CD4-positive, alpha-beta T cell treated with Interferon alpha-2 for 1 hour (primary cell): ENCODE measurements at places on chromosomes 3 and 15.

GRCh38 chr3:136134091-136134490 is 62.0 kb downstream of the MSL2 start:
- no peak for DNase-seq

- no peak for DNase-seq
Observed at GRCh38 chr3:177488740-177489139, 291.5 kb upstream of the TBL1XR1 start.

DNA sequence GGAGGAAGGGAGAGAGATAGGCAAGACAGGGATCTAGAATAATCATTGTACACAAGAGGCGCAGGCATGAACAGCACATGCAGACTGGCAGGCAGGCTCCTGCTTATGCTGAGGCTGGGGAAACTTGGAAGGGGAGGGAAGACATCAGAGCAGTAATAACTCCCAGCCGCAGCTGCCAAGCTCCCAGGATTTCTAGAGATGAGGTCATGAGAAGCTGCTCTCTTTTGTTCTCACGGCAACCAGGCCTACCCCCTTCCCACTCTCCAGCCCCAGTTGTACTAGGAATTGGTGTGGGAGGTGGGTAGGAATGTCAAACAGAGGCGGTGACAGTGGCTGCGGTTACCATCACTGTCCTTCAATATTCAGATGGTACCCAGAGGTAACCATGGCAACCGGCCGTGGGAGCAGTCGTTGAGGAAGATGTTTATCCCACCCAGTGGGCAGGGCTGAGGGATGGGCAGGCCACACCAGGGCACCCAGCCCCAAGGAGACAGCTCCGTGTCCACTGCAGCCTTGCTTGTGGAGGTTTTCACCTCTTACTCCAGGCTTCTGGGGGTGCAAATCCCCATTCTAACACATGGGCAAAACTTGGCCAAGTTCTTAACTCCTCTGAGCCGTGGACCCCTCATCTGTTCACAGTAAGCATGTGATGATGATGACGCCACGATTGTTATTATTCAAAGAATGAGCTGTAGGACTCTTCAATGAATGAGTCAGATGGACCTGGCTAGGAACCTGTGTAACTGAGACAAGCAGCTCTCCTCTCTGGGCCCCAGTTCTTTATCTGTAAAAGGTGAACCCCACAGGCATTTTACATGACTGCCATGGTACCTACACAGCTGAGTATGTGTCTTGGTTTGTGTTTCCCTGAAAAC is 360.8 kb upstream of the PROK2 start:
- no peak for DNase-seq

- DNase-seq = no peak
Observed at GRCh38 chr3:192303235-192303634, 424.1 kb downstream of the FGF12 start.

DNA sequence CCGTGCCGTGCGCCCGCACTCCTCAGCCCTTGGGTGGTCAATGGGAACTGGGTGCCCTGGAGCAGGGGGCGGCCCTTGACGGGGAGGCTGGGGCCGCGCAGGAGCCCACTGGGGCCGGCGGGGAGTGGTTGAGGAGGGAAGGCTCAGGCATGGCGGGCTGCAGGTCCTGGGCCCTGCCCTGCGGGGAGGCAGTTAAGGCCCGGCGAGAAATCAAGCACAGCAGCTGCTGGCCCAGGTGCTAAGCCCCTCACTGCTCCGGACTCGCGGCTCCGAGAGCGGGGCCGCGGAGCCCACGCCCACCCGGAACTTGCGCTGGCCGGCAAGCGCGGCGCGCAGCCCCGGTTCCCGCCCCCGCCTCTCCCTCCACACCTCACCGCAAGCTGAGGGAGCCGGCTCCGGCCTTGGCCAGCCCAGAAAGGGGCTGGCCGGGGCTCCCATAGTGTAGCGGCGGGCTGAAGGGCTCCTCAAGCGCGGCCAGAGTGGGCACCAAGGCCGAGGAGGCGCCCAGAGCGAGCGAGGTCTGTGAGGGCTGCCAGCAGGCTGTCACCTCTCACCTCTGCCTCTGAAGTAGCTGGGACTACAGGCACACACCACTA is 7.8 kb downstream of the GP9 start:
- no peak for DNase-seq

GRCh38 chr3:87161851-87162250 is 65.3 kb upstream of the CHMP2B start:
- no peak for DNase-seq

- no peak for DNase-seq
Observed at GRCh38 chr3:173730391-173730790, 332.8 kb downstream of the NLGN1 start.

DNA sequence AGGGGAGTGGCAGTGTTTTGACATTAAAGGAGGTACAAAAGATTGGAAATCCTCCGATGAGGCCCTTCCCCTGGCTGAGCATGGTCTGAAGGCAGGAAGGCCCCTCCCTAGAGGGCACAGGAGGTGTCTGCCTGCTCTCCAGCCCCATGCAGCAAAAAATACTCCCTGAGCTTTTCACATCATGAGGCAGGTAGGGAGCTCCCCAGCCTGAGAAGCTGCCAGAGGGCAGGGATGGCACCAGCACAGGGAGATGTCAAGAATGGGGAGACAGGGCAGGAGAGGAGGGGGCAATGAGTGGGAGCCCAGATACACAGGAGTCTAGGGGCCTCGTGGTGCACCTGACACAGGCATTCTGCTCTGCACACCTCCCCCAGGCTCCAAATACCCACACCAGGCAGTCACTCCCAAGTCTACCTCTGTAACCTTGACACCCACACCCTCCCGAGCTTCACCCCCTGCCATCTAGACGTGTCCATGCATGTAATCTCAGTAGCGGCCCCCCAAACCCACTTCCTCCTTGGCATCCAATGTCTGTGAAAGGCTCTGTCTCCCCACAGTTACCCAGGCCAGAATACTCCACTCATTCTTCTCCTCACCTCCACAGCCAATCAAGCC is 22.9 kb downstream of the GRAMD2A start:
- DNase-seq = no peak

DNA sequence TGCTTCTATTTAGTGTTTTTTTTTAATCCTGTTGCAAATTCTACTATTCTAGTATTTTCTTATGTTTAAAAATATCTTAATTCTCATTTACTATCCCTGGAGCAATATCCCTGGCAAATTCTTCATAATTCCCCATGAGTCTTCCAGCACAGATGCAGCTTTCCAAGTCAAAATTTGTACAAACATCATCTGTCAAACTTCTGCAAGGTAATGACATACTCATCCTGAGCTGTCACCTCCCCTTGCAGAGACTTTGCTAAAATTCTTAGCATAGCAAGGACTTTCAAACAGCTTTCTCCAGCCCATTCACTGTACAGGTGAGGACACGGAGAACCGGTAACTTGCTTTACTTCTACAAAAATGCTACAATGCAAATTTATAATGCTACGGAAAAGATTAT is 28.6 kb upstream of the VGLL4 start:
- DNase-seq = no peak

DNA sequence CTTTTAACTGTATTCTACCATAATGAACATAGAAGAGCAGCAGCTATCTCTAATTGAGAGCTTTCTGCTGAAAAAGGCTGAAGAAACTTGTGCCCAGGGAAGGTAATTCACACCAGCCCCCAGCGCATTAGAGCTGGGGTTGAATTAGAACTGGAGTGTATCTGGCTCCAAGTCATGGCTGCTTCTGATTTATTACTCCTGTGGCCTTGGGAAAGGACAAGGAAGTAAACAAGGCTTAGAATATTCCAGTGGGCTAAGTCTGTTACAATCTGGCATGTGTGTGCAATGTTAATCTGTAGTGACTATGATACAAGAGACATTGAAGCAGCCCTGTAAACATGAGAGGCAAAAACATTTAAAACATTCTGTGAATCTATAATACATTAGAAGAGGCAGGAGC is 18.1 kb downstream of the CPA3 start:
- DNase-seq = no peak

DNA sequence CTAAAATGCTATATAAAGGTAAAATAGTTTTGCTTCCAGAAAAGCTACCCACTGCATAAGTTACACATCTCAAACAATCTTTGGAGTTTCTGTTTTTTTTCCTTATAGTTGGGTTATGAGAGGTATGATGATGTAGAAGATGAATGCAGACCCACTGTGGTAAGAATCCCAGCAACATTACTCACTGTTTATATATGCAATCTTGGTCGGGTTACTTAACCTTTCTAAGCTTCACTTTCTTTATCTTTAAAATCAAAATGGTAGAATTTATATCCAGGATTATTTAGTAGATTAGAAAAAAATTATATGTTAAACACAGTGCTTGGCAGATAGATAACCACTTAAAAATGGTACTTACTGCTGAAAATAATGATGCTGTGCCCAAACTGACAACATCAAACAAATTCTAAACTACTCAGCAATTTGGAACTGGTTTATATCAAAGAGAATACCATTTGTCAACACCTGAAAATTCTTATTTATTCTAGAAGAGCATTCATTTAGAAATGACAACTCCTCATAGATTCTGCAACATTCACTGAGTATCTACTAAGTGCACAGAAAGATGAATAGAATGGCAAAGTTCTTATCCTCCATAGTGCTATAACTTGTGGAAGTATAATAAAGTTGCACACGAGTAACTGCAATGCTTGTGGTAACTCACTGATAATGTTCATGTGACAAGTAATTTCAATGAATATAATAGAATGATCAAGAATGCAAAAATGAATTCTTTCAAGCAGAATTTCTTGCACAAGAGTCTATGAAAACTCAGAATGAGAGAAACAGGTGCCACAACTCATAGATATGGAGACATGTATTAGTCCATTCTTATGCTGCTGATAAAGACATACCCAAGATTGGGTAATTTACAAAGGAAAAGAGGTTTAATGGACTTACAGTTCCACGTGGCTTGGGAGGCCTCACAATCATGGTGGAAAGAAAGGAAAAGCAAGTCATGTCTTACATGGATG is 129.0 kb upstream of the SLC7A14 start:
- DNase-seq = no peak

DNA sequence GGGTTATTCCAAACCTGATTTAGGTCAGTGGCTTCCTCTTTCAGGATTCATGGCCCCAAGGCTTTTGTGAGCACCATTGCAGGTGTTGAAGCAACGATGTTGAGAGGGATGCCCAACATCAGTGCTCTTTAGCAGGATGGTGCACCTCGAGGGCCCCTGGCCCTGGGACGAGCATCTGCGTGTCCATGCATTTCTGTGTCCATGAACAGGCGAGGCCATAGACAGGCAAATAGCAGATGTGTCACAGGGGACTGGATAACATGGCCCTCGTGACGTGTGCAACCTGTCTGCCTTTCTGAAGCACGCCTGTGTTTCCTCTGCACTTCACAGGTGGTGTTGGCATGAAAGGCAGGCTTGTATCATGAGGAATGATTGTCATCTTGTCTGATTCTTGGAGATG is 132.3 kb downstream of the SNRPN start:
- DNase-seq = no peak

DNA sequence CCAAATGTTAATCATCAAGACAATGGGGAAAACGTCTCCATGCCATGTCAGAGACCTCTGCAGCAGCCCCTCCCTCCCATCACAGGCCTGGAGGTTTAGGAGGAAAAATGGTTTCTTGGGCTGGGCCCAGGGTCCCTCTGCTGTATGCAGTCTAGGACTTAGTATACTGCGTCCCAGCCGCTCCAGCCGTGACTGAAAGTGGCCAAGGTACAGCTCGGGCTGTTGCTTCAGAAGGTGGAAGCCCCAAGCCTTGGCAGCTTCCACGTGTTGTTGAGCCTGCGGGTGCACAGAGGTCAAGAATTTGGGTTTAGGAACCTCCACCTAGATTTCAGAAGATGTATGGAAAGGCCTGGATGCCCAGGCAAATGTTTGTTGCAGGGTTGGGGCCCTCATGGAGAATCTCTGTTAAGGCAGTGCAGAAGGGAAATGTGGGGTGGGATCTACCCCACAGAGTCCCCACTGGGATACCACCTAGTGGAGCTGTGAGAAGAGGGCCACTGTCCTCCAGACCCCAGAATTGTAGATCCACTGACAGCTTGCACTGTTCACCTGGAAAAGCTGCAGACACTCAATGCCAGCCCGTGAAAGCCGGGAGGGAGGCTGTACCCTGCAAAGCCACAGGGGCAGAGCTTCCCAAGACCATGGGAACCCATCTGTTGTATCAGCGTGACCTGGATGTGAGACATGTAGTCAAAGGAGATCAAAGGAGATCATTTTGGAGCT is 25.0 kb downstream of the NECTIN3 start:
- no peak for DNase-seq

- DNase-seq = no peak
Observed at GRCh38 chr3:139619484-139619883, 58.3 kb downstream of the NMNAT3 start.

DNA sequence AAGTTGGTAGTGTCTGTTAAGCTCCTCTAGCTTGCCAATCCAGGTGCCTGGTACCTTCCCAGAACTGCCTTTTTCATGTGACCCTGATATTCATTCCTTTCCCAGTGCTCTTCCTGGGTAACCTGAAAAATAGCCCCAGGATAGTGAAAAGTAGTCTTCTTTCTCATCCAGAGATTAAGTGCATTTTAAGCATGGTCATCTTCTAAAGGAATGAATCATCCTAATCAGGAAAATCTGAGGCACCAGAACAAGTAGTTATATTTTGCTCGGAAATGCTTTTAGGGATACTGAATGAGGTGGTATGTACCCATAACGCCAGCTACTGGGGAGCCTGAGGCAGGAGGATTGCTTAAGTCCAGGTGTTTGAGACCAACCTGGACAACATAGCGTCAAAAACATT is 23.1 kb upstream of the PDCD6IP start:
- no peak for DNase-seq

- no peak for DNase-seq
Observed at GRCh38 chr3:160378331-160379109, 20.5 kb downstream of the IFT80 start.

DNA sequence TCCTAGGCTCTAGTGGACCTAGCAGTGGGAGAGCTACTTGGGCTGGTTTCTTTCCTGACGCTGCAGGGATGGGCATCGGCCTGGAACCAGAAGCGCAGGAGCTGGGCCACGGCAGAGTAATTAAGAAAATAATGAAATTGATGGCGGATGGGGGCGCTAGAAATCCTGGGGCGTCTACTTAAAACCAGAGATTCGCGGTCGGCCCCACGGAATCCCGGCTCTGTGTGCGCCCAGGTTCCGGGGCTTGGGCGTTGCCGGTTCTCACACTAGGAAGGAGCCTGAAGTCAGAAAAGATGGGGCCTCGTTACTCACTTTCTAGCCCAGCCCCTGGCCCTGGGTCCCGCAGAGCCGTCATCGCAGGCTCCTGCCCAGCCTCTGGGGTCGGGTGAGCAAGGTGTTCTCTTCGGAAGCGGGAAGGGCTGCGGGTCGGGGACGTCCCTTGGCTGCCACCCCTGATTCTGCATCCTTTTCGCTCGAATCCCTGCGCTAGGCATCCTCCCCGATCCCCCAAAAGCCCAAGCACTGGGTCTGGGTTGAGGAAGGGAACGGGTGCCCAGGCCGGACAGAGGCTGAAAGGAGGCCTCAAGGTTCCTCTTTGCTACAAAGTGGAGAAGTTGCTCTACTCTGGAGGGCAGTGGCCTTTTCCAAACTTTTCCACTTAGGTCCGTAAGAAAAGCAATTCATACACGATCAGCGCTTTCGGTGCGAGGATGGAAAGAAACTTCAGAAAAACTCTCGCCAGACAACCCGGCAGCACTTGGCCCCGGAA is 6.1 kb downstream of the SOX14 start:
- no peak for DNase-seq

GRCh38 chr15:64779024-64779423 is 3.6 kb upstream of the RBPMS2 start:
- no peak for DNase-seq

GRCh38 chr3:196662033-196662432 is 22.5 kb downstream of the NRROS start:
- no peak for DNase-seq
